ENCODE measurements at places on chromosomes 5 and 9.
A peak's percentile ranks its signal among the peaks of the same experiment; 100 is the strongest.

- no peak for DNase-seq
These were observed 89.5 kb downstream of the CDH9 start for GRCh38 chr5:26948921-26949320.

DNA sequence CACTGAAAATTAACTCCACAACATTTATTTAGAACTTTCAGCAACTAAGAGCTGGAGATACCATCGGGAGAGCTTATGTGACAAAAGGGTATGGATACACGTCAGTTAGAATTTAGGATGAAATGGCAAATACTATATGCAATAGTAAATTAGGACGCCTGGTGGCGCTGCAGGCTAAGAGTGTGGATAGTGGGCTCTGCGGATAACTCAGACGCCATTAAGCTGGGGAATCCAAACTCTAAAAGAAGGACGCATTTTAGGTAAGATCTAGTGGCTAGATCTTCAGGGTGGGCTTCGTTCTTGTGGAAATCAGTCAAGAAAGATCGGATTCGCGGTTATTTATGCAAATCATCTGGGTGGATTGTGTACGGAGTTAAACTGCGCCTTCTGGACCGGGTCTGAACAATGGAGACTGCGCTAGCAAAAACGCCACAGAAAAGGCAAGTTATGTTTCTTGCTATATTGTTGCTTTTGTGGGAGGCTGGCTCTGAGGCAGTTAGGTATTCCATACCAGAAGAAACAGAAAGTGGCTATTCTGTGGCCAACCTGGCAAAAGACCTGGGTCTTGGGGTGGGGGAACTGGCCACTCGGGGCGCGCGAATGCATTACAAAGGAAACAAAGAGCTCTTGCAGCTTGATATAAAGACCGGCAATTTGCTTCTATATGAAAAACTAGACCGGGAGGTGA, at the start of gene PCDHB5:
Gene PCDHB5 (plus strand): TSS at position 177 of the 688 bp plus-strand sequence. CDS start 229 bp downstream, at position 406.
- DNase-seq, result no peak

DNA sequence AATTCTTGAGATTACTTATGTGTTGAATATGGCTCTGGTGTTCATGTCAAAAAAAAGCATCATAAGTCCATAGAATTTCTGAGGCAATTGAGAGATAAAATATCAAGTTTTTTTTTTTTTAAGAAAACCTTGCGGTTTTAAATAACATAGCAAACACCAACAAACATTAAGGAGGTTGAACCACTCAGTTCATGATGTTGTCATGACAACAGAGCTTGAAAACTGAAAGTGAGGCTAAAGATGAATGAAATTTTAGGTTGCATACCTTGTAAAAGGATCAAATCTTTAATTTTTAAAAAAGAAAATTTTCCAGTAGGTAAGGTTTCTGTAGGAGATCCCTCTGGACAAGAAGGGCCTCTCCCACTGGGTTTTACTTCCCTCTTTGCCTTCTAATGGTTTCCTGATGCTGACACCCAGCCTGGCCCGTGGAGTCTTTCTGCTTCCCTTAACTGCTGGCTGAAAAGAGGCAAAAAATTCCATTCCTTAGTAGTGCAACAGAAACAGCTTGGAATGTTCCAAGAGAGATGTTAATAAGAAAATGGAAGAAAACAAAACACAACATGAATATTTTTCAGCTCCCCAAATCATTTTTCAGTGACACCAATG, 60.0 kb upstream of the FER start:
- DNase-seq, result no peak

DNA sequence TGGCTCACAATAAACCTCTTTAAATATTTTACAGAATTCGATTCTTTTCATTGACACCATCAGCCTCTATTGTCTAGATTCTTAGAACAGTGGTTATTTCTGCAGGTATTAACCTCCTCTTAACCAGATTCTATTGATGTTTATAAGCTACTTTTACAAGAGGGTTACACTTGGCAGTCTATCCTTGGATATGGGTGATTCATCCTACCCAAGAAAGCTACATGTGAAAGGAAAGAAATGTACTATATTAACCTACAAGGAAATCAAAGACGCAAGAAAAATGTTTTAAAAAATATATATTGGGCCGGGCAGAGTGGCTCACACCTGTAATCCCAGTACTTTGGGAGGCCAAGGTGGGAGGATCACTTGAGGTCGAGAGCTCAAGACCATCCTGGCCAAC, 16.7 kb downstream of the SLC25A25 start:
- DNase-seq, result no peak

- DNase-seq, result no peak
These were observed 467.7 kb upstream of the MEF2C start for GRCh38 chr5:89350684-89351083.

- no peak for DNase-seq
These were observed 95.7 kb downstream of the AGTPBP1 start for GRCh38 chr9:85645909-85646627.

DNA sequence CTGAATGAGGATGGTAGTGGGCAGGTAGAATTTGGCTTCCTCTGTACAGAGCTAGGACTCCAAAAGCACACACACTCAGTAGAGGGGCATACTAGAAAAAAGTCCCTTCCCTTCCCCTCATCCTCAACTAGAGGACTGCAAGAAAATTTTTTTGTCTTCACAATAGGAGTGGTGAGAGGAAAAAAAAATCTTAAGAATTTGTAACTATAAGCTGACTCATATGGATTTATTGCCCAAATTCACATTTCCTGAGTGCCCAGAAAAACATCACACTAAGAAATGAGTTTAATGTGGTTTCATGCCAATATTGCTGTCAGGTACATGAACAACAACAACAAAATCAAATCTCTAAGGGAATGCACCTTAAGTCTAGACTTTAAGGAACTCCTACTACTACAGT, 43.7 kb downstream of the RANBP6 start:
- DNase-seq, result no peak

- no peak for DNase-seq
These were observed 105.2 kb downstream of the CDK5RAP2 start for GRCh38 chr9:120474591-120475243.

DNA sequence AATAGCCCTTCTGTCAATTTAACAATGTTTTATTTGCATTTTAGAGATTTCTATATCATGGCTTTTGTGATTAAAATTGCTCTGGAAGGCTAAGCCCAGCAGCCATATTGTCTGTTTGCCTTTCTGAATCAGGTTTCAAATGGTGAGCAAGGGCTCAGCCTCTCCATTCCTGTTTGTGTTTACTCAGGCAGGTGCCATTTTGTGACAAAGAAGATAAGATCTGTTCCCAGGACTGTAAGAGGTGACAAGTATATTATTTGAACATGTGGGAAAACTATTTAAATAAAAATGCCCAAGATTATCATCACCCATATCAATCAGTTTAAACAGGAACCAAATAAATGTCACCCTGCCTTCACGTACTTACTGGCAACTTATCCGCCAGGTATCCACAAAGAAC, 641.3 kb upstream of the KLF4 start:
- DNase-seq, result no peak

DNA sequence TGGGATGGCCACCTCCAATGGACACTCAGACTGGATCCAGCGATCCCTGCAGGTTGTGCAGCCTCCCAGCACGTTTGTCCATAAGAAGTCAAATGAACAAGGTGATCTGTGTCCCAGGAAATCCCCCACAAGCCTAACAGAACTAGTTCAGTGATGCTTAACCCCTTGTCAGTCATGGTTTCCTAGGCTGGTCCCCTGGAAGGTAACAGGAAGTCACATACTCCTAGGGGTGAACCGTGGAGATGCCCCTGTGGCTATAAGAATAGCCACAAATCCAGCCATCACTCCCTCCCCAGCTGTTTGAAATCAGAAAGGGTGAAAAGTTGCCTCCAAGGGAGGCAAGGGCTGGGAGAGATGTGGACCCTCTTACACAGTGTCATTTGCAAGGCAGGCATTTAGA, 22.5 kb downstream of the PAX5 start:
- DNase-seq, result no peak

DNA sequence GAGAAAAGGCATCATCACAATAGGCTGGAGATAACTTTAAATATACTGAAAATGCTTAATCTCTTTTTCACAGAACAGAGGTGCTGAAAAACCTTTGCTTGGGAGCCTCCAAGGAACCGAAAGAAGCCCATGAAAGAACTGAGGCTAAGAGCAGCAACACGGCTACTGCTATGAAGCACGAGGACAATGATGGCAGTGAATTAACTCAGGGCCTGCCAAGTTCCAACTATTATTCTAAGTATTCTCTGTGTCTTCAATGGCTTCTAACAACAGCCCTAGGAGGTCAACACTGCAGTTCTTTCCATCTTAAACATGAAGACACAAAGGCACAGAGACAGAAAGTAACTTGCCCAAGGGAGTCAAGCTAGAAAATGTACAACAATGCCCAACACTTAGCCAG, 293.0 kb upstream of the DAP start:
- no peak for DNase-seq

DNA sequence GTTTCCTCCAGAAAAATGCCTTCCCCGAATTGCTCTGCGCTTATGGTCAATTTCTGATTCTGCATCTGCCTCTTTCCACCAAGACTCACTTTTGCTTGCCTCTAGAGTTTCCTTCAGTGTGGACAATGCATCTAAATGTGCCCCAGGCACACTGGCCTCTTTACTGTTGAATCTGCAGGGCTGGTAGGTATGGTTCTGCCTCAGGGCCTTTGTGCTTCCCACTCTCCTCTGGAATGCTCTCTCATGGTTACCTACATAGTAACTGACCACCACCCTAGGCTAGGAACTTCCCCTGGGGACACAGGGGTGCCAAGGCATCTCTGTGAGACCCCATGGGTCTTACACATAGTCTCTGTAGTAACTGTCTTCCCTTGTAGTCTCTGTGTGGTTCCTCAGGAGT, 1258.6 kb downstream of the CDH12 start:
- DNase-seq, result no peak

- DNase-seq, result peak; percentile 52
These were observed at the start of gene JADE2 for GRCh38 chr5:134524826-134525682. TSS of gene JADE2 (plus strand) at chr5:134525670. CDS start at chr5:134535858, 10,188 bp downstream.

- DNase-seq, result no peak
These were observed 146.7 kb downstream of the MAST4 start for GRCh38 chr5:66742896-66743247.

DNA sequence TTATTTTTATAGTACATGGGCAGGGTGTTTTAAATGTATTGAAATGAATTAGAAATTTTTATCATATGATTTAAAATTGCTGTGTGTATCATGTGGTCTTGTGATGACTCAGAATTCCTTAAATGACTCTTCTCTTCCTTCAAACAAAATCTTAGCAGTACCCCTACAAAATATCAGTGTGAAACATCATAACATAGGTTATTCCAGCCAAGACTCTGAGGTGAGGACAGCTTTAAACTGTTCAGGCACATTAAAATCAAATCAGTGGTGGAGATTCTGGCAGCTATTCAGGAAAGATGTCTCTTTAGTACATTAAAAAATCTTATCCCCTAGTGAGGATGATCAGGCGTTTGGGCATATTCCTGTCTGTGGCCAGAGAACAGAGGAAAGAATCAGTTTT, 174.0 kb downstream of the MAN2A1 start:
- no peak for DNase-seq

DNA sequence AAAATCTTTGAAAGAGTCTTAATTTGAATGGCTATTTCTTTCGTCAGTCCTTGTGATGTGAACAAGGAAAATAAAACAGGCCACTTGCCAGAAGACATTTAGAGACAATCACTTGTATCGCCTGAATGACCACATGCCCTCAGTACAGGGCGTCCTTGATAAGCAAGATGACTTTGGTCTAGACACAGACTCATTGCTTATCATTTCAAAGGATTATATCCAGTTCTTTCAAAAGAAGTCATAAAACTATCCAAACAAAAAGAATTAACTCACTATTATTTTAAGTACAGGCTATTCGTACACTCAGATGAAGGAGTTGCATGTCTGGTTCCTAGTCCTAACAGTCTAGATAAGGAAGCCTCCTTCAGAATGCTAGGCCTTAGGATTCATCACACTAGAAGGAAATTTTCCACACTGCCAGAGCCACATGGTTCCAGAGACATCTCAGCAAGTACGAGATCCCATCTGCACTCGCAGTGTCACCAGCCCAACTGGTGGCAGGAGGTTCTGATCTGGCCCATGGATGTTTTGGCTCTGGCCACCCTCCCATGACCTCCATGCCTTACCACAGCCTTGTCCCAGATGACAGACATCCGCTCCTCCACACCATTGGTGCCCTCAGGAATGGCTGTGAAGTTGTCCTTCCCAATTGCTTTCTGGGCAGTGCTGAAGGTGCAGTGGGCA, 109.6 kb downstream of the DPYSL3 start:
- no peak for DNase-seq

GRCh38 chr5:24291916-24292315, 352.9 kb downstream of the CDH10 start:
- no peak for DNase-seq

DNA sequence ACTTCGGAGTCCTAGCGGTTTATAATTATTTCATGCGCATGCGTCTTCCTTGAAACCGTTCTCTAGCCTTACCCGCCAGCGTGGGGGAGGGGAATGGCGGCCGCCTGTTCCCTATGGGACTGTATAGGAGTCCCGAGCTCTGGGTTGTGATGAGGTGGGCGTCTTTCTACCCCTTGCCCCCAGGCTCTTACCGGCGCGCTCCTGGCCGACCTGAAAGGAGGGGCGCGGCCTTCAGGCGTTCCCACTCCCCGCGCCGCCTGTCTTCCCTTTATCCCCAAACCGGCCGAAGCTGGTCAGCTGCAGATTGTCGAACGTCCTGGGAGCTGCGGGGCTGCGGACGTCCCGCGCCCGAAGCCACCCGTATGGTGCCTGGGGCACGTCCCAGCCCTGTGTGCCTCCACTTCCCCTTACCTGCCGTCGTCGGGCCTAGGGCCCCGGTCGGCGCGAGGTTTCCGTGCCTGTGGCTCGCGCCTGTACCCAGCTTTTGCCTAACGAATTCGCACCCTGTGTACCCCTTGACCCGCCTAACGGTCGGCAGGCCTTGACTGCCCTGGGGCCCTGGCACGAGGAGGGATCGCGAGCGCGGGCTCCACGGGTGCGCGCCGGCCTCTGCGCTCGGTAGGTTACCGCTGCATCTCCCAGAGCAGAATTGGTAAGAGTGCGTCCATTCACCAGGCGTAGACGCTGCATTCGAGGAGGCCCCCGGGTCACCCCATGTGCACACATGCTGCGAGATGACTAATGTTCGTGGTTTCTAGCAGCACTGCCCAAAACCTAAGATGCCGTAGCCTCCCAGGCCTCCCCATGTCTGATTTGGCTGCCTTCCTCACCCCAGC, 653 bp upstream of the HNRNPH1 start:
- DNase-seq, result no peak

DNA sequence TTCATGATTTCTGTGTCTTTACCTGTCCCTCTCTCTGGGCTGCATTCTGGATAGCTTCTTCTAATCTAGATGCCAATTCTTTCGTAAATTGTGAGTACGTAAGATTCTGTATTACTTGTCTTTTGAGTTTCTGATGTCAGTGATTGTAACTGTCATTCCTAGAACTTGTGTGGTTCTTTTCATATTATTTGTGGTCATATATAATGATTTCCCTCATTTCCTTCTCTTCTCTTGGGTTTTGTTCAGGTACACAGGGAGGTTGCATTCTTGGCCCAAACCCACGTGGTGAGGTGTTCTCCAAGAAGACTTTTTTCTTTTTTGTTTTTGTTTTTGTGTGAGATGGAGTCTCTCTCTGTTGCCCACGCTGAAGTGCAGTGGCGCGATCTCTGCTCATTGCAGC, 13.8 kb downstream of the UGCG start:
- DNase-seq, result no peak
